ENCODE measurements at places on chromosomes 13 and 19.

- DNase-seq, result no peak
These were observed 378.3 kb downstream of the GPC5 start for GRCh38 chr13:91776611-91777193.

- no peak for DNase-seq
These were observed 8.5 kb downstream of the DNAJC15 start for GRCh38 chr13:43031881-43032280.

DNA sequence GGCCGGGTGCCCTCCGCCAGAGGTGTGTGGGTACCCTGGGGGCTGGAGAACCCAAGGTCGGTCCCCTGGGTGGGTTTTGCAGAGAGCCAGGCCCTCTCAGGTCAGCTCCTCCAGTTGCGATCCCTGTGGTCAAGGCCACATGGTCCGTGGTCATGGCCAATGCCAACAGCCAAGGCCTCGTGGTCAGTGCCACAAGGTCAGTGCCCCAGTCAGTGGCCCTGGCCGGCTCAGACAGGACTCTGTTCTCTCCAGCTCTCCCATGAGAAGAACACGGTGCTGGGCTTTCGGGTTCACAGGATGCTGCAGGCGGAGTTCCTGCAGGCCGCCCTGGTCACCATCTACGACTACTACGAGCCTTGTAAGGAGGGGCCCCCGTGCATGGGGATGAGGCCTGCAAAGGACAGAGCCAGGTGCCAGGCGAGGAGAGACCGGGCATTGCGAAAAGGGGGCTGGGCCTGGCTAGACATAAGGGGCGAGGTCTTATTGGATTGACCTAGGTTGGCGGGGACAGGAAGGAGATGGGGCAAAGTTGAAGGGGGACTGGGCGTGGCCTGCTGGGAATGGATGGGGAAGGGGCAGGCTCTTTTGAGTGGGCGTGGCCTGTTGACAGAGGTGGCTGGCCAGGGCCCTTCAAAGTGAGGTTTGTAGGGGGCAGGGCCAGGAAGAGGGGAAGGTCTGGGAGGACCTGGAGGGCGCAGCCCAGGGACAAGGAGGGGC, 15.2 kb upstream of the SHFL start:
- DNase-seq, result no peak

GRCh38 chr13:54486421-54487166, 1458.0 kb downstream of the OLFM4 start:
- DNase-seq, result no peak

GRCh38 chr13:48493851-48494250, 39.0 kb downstream of the RCBTB2 start:
- no peak for DNase-seq

GRCh38 chr19:28436320-28436719, 776.6 kb downstream of the UQCRFS1 start:
- DNase-seq, result no peak

GRCh38 chr13:62167650-62168172, 752.1 kb upstream of the PCDH20 start:
- no peak for DNase-seq

GRCh38 chr19:33143897-33144405, 12.0 kb downstream of the WDR88 start:
- peak; percentile 32 for DNase-seq

- DNase-seq, result no peak
These were observed 20.6 kb downstream of the FREM2 start for GRCh38 chr13:38707460-38707859.

- DNase-seq, result no peak
These were observed 86.5 kb upstream of the ABCC4 start for GRCh38 chr13:95387733-95388207.

GRCh38 chr19:7101498-7102253, 32.2 kb downstream of the ZNF557 start:
- DNase-seq, result no peak

GRCh38 chr13:34967851-34968562, 25.9 kb downstream of the NBEA start:
- DNase-seq, result no peak

DNA sequence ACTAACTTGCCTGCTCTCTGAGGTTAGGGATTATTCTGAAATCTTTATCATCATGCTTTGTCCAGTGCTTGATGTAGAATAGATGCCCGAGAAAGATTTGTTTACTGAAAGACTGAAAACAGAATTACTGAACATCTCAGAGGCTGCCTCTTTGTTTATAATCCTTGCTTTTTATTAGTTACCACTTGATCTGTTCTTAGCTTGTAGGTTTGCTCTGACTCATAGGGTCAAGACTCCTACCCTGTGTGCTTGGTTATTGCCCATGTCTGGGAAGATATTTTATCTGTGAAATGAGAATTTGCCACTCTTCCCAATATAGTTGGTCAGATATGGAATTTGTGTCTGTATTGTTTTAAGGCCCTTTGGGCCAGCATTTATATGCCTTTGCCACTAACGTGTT, 675.3 kb downstream of the DIAPH3 start:
- no peak for DNase-seq

DNA sequence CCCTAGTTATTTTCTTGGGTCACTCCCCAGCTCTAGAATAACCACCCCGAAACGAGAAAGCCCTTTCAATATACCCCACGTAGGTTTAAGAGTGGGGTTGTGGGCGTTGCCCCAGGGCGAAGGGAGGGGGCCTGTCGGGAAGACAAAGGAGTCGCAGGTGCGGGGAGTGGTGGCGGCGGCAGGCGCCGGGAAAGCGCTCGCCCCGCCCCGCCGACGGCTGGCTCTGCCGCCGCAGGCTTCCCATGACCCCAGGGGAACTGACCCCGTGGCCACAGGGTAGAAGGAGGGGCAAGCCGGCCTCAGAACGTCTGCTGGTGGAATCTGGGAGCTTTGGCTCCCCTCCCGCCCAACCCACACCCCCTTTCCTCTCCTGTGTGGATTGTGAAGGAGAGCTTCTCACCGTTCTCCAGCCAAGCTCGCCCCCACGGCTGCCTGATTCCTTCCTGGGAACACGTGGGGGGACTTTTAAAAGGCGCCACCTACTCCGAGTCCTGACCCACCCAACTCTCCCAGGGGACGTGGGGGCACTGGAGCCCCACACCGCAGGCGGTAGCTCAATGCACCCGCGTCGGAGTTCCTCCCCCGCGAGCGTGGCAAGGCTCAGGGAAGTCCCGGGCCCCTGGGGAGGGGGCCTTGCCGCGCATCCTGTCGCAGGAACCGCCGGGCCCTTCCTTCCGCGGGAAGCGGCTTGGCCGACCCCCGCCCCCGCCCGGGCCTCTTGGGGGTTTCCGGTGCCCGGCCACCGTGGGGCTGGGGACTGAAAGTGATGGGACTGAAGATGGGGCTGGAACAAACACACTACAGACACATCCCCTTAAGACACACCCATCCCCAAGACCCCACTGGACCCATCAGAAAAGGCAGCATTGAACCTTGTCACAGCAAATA, 5.5 kb downstream of the IER2 start:
- DNase-seq, result peak; percentile 79

DNA sequence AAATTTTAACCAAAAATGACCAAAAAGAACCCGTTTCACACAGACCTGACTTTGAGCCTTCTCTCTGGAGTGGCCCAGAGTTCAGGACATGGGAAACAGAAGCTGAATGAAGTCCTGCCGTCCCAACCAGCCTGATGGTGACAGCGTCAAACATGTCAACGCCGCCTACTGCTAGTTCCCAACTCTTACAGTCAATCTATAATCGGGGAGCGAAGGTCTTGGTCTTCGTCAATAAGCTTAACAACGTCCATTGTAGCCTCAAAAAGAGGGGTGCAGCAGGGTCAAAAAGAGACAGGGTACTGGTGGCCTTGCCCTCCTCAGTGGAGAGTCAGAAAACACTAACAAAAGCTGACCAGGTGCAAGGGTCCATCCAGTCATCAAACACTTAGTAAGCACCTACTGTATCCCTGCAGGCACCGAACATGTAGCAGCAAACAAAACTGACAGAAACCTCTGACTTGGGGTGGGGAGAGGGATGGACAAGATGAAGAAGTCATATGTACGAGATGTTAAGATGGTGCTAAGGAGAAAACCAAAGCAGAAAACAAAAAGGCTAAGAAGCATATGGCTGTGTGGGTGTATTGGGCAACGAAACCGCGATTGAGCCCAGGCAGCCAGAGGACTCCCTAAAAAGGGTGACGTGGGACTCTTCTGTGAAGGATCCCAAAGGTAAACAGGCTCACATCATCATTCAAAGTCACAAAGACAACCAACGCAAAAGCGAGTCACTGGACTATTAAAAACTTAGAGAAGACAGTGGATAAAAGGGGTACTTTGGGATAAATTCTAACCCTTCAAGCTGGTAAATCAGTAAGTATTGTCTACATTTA, 12.0 kb downstream of the MLLT1 start:
- no peak for DNase-seq

DNA sequence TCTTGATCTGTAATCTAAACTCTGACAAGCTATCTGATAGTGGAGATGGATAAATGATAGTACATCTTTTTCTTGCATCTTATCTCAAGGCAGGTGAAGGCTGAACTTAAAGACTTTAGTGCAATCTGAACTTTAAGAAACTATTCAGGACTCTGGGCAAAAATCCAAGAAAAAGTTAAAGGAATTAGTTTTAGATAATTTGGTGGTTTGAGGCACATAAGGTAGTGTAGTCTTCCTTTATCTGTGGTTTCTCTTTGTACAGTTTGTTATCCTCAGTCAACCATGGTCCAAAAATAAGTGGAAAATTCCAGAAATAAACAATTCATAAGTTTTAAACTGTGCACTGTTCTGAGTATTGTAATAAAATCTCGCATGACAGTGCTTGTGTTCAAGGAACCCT, 172.9 kb downstream of the UGGT2 start:
- no peak for DNase-seq

DNA sequence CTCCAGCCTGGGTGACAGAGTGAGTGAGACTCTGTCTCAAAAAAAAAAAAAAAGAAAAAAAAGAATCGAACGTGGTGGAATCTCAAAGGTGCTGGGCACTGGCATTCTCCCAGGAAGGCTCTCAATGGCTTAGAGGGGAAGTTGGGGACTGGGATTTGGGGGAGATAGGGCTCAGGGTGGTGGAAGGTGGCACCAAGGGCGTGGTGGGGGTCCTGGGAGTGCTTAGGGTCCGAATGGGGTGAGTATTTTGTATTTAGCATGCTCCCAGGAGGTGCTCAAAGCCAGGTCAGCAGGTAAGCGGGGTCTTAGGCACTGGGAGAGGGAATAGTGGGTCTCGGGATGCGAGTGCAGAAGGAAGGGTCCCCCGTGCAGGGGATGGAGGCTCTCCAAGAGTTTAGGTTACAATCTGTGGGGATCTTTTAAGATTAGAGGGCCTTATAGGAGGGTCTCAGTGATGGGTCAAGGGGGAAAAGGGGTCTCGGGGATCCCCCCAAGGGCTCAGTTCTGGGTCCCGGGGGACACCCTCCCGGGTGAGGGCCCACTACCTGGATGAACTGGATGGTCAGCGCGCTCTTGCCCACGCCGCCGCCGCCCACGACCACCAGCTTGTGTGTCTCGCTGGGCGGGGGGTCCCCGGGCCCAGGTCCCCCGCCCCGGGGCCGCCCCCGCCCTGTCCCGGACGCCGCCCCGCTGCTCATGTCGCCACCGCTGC, 386 bp downstream of the RRAS start:
- DNase-seq, result no peak

GRCh38 chr13:96946709-96947311, 47.5 kb downstream of the OXGR1 start:
- DNase-seq, result no peak

DNA sequence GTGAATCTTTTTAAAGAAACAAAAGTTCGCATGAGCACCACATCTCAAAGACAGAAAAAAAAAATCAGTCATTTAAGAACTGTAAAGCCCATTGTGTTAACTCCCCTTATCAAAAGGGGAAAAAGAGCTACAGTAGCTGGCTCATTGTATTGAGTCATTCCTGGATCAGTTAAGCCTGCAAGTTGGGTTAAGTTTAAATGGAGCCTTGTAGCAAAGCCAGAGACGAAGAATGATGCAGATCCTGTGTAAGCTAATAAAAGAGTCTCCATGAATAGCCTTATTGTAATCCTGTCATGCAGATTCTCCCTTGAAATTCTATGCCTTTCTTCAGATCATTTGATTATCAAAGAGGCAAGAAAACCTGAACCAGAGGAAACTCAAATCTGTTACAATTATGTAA, 83.8 kb downstream of the CRYL1 start:
- DNase-seq, result no peak

DNA sequence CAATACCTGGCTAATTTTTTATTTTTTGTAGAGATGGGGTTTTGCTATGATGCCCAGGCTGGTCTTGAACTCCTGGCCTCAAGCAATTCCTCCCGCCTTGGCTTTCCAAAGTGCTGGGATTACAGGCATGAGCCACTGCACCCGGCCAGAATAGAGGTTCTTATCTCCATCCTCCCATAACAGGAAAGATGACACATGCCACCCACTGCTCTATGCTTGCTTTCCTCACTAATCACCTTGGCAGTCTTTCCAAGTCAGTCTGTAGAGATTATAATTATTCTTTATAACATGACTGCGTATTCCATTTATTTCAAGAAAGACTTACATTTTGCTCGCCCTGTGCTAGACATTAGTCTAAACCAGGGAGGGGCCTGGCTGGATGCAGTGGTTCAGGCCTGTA, 6.7 kb downstream of the VAV1 start:
- no peak for DNase-seq

- DNase-seq, result no peak
These were observed 51.2 kb upstream of the EEF1AKMT1 start for GRCh38 chr13:20824762-20825476.

DNA sequence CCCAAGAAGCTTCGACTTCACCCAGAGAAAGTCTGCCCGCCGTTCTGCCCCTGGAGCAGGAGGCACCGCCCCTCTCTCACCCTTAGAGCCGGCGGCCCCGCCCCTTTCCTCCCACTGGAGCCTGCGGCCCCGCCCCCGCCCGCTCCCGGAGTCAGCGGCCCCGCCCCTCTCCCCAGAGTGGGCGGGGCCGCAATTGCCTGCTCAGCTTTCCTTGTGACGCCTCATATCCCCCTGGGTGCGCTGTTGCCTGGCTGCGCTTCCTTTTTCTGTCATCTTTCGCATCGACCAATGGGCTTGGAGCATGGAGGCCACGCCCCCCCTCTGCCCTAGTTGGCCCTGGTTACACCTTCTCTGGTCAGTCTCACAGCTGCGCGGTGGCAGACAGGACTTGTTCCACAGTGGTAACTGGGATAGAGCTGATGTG, 38.2 kb upstream of the ZNF492 start:
- DNase-seq, result no peak

- DNase-seq, result no peak
These were observed 71.6 kb downstream of the SPRYD7 start for GRCh38 chr13:49864509-49864908.

Measured in NK-92 treated with Interleukin-12 subunit alpha and Interleukin-12 subunit beta, amount 100 ng/mL, for 24 hours (cell line).